ENCODE measurements at places on chromosomes 11 and 22.

- ATAC-seq: no peak
- no peaks in the 10 kb centered on the region for H3K4me1 ChIP-seq
- H3K27me3 ChIP-seq: peaks cover 6% of the 10 kb centered on the region
- H3K4me3 ChIP-seq: no peak overlapping the region
These were observed 517.9 kb downstream of the NTM start for GRCh38 chr11:131888230-131888855.

DNA sequence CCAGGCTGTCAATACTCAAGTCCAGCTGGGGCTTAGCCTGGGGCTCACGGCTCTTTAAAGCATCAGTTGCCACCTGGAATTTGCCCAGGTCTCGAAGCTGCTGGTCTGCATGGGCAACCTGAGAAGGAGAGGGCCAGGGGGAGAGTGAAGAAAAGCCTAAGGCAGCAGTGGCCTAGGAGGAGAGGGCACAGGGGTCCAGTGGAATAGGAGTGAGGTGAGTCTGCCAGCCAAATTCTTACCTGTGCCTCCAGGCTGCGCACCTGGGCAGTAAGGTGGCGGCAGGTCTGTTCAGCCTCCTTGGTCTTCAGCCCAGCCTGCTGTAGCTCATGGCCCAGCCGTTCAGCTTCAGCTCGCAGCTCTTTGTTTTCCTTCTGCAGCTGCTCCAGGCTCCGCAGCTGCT is 10.0 kb downstream of the IL18BP start:
- H3K27me3 ChIP-seq: no peaks in the 10 kb centered on the region
- H3K4me3 ChIP-seq: no peak overlapping the region

GRCh38 chr11:86578727-86579405 is 93.5 kb downstream of the ME3 start:
- H3K27me3 ChIP-seq: no peaks in the 10 kb centered on the region
- no peak overlapping the region for H3K4me3 ChIP-seq
- H3K27ac ChIP-seq: no peak overlapping the region
- no peak for ATAC-seq
- H3K4me1 ChIP-seq: no peaks in the 10 kb centered on the region

GRCh38 chr11:1073261-1073724 is 1.4 kb upstream of the MUC2 start:
- H3K27me3 ChIP-seq: peaks cover 7% of the 10 kb centered on the region
- ATAC-seq: no peak
- no peak overlapping the region for H3K4me3 ChIP-seq
- H3K36me3 ChIP-seq: no peaks in the 10 kb centered on the region
- H3K4me1 ChIP-seq: peaks cover 3% of the 10 kb centered on the region

- peaks cover 31% of the 10 kb centered on the region for H3K4me1 ChIP-seq
- H3K36me3 ChIP-seq: peaks cover 3% of the 10 kb centered on the region
- no peaks in the 10 kb centered on the region for H3K27me3 ChIP-seq
- peak overlapping the region; percentile 69 for H3K4me3 ChIP-seq
- peak overlapping the region; percentile 90 for H3K27ac ChIP-seq
These were observed 7.2 kb downstream of the POLD4 start for GRCh38 chr11:67345920-67346819.

DNA sequence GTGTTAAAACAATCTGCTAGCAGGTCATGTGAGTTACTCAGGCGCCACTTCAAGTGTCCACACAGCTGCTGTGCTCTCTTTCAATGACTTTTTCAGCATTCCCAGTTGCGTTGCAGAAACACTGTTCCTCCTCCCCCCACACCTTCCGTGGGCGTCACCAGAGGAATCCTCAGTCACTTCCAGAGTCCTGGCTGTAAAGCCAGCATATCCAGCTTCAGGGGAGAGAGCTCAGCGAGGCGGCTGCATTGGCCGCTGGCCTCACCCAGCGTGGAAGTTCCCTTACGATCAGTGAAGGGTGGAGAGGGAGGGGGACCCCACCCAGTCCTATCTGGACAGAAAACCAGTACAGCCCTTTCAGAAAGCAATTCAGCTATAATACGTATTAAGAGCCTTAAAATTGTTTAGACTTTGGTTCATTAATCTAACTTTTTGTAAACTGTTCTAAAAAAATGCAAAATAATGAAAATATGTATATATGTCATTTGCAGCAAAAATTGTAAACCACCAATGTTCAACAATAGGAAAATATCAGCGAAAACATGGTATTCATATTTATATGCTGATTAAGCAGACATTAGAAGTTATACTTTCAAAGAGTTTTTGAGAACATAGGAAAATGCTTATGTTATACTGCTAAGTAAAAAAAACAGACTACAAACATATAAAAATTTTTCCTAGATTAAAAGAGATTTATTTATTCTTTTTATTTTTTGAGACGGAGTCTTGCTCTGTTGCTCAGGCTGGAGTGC is 2.8 kb upstream of the ANO9 start:
- peaks cover 11% of the 10 kb centered on the region for H3K4me1 ChIP-seq
- H3K27me3 ChIP-seq: no peaks in the 10 kb centered on the region
- no peak for ATAC-seq

DNA sequence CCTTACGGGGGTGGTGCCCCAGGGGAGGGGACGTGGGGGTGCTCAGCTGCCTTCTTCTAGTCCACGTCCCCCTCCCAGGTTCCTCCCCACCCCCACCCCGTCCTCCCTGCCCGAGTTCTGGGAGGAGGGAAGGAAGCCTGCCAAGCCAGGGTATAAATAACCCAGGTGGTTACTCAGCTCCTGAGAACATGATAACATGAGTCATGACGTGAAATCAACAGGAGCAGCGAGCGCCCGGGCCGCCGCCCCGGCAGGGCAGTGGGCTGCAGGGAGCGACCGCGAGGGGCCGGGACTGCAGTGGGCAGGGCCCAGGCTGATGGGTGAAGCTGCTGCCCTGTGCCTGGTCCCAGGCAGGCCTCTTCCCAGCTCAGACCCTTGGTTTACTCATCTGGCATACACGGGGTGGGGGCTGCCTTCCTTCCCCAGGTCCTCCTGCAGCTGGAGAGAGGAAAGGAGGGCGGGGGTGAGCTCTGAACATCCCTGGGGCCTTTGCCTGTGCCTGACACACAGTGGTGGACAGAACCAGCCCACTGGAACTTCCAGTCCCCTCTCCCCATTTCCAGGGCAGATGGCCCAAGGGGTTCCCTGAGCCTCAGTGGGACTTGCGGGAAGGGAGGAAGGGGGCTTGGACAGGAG is 8.8 kb upstream of the PDGFB start:
- H3K36me3 ChIP-seq: no peaks in the 10 kb centered on the region
- peak; percentile 87 for ATAC-seq
- no peak overlapping the region for H3K27ac ChIP-seq
- H3K4me3 ChIP-seq: peak overlapping the region; percentile 70
- H3K4me1 ChIP-seq: peaks cover 17% of the 10 kb centered on the region
- H3K27me3 ChIP-seq: peaks cover 3% of the 10 kb centered on the region

- peaks cover 18% of the 10 kb centered on the region for H3K36me3 ChIP-seq
- H3K4me3 ChIP-seq: no peak overlapping the region
- ATAC-seq: no peak
- no peaks in the 10 kb centered on the region for H3K27me3 ChIP-seq
- no peak overlapping the region for H3K27ac ChIP-seq
These were observed 16.4 kb upstream of the C11orf96 start for GRCh38 chr11:43925932-43926505.

GRCh38 chr11:76236092-76236999 is 30.0 kb upstream of the WNT11 start:
- H3K27ac ChIP-seq: peak overlapping the region; percentile 98
- no peaks in the 10 kb centered on the region for H3K27me3 ChIP-seq
- peaks cover 15% of the 10 kb centered on the region for H3K36me3 ChIP-seq
- ATAC-seq: peak; percentile 6

Measured in activated T-helper 17 cell treated with anti-CD3 and anti-CD28 coated beads, Interleukin-2, amount 50 U/mL, for 72 hours (primary cell).